MG63 (cell line): ENCODE measurements at places on chromosomes 16 and 17. TPM values are rescaled to one million over a fixed set of nuclear protein-coding genes. Genes with fewer than 3 reads are reported as not detected.

- DNase-seq = no peak
These were observed 4.0 kb downstream of the TGFB1I1 start for GRCh38 chr16:31475946-31476302.

DNA sequence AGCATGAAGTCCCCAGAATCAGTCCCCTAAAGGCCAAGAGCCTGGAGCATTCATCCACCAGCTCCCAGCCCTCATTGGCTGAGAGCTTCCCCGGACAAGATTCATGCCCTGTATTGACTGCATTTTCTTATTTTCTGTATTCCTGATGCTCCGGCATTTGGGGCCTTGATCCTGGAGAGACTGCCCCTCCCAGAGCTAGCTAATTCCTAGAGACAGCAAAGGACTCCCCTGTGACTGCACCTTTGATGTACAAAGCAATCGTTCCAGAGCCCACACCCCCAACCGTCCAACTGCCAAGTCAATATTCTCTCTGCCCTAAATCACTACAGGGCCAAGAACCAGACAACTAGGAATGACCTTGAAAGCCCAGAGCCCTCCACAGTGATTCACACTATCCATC lies 93.4 kb upstream of the CDH5 start:
- DNase-seq = no peak

DNA sequence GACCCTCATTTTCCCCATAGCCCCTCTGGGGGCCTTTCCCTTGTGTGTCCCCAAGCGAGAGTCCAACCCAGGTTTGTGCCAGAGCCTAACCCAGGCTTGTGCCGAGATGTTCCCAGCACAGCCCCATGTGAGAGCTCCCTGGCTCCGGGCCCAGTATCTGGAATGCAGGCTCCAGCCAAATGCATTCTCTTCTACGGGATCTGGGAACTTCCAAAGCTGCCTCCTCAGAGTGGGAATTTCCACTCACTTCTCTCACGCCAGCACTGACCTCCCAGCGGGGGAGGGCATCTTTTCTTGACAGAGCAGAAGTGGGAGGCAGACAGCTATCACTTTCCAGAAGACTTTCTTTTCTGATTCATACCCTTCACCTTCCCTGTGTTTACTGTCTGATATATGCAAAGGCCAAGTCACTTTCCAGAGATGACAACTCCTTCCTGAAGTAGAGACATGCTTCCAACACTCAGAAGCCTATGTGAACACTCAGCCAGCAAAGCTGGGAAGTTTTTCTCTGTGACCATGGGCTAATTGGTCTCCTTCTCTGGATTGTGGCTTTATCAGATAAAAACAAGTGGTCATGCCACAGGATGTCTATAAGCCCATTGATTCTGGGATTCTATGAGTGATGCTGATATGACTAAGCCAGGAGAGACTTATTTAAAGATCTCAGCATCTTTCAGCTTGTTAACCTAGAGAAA lies 2.5 kb upstream of the CCL2 start:
- DNase-seq = peak; percentile 95

DNA sequence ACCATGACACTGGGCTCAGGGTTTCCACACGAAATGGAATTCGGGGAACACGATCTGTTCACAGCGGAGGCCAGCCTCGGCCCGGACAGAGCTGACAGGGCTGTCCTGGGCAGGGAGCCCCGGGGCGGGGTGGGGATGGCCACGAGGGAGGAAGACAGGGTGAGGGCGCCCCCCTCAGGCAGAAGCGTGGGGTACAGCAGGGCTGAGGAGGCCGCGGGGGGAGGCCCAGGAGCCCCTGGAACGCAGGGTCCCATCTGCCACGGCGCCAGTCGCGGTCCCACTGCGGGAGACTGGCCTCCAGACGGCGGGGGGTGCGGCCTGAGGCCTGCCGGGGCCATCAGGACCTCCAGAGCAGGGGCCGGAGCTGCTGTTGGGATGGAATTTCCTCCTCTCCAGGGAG lies 75.9 kb downstream of the LMF1 start:
- DNase-seq = no peak

DNA sequence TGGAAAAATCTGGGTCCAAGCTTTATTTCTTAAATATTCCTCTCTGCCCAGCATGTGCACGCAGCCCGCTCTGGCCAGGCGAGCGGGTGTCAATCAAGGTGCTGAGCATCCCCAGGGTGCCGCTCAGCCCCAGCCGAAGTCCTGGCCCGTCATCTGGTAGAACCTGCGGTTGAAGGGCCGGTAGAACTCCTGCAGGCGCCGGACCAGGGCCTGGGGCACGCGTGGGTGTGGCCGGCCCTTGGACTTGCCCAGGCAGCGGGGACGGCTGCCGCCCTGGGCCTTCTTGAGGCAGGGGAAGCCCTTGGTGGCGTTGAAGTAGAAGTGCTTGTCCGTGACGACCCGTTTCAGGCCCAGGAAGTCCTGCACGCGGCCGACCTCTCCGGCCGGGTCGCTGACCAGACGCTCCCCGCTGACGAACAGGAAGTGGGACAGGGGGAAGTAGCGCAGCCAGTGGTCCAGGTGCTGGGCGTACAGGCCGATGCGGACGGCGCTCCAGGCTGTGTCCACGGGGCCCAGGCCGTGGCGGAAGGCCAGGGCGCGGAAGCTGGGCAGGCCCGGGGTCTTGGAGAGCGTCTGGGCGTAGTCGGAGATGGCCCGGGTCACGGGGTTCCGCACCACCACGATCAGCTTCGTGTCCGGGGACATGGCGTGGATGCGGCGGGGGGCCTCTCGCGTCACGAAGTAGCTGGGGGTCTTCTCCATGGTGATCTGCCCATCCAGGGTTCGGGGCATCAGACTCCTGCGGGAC lies 6.6 kb downstream of the HS3ST6 start:
- DNase-seq = no peak

GRCh38 chr16:89595330-89596060 lies 17.9 kb upstream of the DPEP1 start:
- DNase-seq = no peak

DNA sequence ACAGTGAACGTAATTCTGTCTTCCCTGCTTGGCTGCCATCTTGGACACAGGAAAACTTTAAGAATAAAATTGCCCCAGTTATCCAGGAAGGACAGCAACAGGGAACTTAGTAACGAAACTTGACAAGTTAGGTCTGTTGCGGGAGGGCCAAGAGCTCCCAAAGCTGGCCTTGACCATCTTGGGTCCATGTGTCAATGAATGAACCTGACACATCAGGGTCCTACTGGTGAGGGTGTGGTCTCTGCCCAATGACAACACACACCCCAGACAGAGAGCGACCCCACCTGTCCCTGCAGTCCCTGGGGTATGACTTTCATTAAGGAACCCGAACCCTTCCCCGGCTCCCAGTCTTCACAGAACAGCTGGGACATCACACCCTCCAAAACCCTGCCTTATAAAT lies 96.3 kb downstream of the NDE1 start:
- no peak for DNase-seq

DNA sequence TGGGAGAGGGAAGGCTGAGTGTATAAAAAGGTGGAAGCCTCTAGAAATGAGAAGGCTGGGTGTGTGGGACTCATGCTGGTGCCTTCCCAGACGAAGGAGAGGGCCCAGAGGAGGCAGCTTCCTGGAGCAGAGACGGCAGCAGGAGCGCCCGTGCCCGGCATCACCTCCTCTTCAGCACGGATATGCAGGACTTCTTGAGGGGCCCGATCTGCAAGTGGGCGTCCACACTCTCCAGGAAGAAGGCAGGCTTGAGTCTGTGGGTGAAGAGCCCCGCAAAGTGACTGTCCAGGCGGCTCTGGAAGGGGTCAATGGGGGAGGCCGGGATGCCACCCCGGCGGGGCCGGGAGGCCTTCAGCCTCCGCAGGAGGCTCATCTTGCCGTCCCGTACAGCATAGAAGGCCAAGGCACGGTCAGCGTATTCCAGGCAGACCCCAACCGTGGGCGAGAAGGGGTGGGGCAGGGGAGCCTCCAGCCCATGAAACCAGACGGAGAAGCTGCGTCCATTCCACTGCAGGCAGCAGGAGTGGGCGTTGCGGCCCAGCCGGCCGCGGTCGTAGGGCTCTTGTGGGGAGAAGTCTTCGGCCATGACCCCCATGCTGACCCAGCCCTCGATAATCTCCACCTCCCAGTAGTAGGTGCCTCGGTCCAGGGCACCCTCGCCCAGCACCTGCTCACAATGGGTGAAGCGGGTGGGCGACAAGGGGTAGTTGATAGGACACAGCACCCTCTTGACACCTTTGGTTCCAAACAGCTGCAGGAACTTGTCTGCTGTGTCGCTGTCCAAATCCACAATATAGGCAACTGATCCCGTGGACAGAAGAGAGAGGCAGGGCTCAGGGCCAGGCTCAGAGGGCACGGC lies 3.8 kb downstream of the TRIM47 start:
- no peak for DNase-seq

DNA sequence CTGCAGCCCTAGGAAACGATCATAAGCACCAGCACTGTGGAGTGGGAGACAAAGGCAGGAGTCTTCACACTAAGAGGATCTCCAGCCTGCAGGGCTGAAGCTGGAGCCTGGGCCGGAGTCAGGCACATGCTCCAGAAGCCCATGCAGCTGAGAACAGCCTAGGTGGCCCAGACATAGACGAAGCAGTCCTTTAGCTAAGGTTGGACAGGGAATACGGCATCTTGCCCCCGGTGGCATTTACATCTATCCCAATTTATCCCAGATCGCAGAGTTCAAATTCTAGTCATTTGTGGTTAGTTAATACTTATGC lies 13.9 kb downstream of the TSPOAP1 start:
- no peak for DNase-seq

DNA sequence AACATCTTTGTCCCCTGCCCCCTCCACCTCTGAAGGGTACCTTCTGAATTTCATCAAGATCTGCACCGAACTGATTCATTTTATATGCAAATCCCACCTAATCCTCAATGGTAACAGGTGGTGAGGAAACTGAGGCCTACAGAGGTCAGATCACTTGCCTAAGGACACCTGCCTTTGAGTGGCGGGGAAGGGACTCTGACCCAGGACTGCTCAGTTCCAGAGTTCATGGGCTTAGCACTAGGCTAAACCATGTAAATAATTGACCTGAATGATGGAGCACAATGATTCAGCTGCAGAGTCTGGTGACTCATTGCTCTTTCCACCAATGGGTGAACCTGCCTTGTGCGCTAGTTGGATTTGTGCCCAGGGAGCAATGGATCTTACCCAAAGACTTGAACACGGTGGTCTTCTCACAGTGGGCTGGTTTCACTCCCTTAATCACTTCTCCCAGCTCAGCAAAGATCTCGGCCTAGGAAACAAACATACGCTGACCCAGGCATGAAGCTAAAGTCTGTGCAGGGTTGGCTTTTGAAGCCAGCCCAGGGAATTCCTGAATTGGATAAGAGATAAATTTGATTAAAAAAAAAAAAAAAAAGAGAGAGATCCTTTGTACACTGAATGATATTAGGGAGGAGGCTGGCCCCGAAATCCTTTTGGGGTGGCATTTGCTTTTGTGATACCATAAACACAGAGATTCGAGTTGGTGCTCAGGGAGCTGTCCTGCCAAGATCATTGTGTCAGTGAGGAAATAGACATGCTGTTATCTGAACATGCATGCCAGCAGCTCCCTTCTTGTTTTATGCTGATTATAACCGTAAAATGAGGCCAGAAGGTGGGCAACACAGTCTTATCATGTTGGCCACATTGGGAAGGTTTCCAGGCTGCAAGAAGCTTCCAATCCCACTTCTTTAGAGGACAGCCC lies 17.0 kb downstream of the CRYM start:
- DNase-seq = peak; percentile 77

DNA sequence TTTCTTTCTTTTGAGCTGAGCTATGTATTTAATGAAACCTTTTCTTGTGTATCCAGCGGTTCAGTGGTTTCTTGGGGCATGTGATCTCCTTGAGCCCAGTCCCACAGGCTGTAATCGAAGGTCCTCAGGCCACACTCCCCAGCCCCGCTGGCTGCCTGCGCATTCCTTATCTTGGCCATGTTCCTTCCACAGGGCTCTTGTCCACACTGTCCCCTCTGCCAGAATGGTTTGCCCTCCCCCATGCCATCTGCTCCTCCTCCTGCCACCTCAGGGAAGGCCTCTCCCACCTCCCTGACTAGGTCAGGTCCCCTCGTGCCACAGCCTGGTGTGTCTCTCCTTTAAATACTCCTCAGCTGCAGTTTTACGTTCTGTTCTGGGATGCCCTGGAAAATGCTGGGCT lies 12.1 kb upstream of the NLRC5 start:
- no peak for DNase-seq

- peak; percentile 80 for DNase-seq
These were observed 235.3 kb downstream of the SEC14L1 start for GRCh38 chr17:77375917-77376651.

DNA sequence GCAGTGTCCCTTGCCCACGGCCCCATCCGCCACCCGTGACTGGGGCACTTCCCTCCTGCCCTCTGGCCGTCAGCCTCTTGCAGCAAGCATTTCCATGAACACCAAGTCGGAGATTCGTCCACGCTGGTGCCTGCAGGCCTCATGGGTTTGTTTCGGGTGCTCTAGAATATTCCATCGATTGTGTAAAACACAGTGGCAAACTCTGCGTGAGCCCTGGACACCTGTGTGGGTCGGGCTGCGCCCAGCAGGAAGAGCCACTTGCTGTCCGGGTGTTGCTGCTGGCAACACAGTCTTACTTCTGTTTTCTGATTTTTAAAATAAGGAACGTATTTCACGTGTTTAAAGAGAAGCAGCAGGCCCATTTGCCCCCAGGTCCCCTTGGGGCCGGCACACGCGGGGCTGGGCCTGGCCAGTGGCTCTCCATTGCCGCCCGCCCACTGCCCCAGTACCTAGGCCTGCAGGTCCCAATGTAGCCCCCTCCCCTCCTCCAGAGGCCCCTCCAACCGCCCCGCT lies 10.0 kb downstream of the CYBC1 start:
- DNase-seq = no peak

- no peak for DNase-seq
These were observed 2.3 kb downstream of the RBFOX3 start for GRCh38 chr17:79608624-79608959.

DNA sequence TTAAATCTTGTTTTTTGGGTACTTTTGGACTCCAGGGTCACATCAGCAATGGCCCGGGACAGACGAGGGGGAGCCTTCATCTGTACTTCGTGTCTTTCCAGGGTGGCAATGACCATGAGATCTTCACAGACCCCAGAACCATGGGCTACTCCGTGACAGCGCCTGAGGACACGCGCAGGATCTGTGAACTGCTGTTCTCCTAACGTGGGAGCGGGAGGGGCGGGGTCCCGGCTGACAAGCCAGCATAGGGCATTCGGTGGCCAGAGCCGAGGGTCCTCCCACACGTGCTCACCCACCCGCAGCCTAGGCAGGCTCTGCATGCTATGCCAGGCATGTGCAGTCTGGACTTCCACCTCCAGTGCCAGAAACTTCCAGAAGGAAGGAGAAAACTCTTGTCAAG lies 21.2 kb downstream of the CARHSP1 start:
- no peak for DNase-seq

- no peak for DNase-seq
These were observed 47.9 kb downstream of the TOM1L2 start for GRCh38 chr17:17924131-17924856.

- DNase-seq = peak; percentile 65
These were observed 158.8 kb downstream of the AATF start for GRCh38 chr17:37107406-37108083.

- DNase-seq = no peak
These were observed 4.9 kb upstream of the PABPN1L start for GRCh38 chr16:88871349-88871702.

The HIC1 gene
- total RNA-seq = 0.89 and 1.1 TPM in 2 replicates

The MMP15 gene
- total RNA-seq = 9.9 and 14.5 TPM in 2 replicates

The WNT3 gene
- total RNA-seq = 5.6 and 8.5 TPM in 2 replicates

The AATK gene
- total RNA-seq = 0.16 TPM in 1 of 2 replicates, not detected in the other

The JPT2 gene
- 94.3 and 129 TPM in 2 replicates for total RNA-seq

The TBC1D3K gene
- total RNA-seq = not detected in 2 replicates

The PIK3R5 gene
- not detected in 2 replicates for total RNA-seq

The CCL4 gene
- not detected in 2 replicates for total RNA-seq

The TGFB1I1 gene
- 39.1 and 48.1 TPM in 2 replicates for total RNA-seq

The SDR42E1 gene
- total RNA-seq = 1.2 and 2.7 TPM in 2 replicates

The BMERB1 gene
- total RNA-seq = 8.3 and 16.9 TPM in 2 replicates

The CRYBA1 gene
- total RNA-seq = 0.69 TPM in 1 of 2 replicates, not detected in the other

The SPATA32 gene
- not detected in 2 replicates for total RNA-seq

The MYO1C gene
- 65.5 and 75.2 TPM in 2 replicates for total RNA-seq
